ENCODE measurements at places on chromosomes 16 and 17.

GRCh38 chr16:50967827-50968612 lies 183.1 kb downstream of the SALL1 start:
- no peak for DNase-seq

GRCh38 chr16:84314814-84315213 lies 20.1 kb downstream of the WFDC1 start:
- DNase-seq: no peak

DNA sequence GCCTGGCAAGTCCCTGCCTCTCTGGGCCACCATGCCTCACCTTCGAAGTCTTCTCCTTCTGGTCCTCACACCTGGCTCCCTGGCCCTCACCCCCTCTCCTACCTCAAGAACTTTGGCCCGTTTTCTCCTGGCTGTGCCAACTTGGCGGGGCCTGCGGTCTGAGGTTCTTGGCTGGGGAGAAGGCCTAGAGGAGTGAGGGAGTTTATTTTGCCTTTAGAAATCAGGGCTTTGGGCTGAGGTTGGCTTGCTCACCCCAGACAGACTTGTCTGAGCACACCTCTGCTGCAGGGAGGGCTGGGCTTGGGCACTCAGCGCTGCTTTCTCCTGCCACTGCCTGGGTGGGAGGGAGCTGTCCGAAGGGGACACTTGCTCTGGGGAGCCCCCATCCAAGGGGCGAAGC lies 23.3 kb upstream of the TAC4 start:
- no peak for DNase-seq

- no peak for DNase-seq
Observed at GRCh38 chr17:82786427-82786826, 34.6 kb downstream of the TBCD start.

DNA sequence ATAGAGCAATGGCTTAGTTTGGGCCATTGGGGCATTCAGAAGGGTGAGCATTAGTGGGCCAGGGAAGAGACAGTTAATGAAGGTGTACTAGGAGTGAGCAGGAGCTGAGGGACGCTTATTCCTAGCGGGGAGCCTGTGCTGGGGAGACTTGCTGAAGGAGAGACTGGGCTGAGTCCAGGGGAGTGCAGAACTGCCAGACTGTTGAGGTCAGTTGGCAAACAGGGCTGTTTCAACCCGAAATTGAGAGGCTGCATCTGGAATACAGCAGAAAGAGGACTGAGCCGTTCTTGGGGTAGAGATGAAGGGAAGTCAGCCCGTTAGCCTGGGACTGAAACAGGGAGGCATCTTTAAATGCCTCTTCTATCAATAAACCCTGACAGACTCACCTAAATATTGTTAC lies 33.2 kb downstream of the MAP2K6 start:
- no peak for DNase-seq

DNA sequence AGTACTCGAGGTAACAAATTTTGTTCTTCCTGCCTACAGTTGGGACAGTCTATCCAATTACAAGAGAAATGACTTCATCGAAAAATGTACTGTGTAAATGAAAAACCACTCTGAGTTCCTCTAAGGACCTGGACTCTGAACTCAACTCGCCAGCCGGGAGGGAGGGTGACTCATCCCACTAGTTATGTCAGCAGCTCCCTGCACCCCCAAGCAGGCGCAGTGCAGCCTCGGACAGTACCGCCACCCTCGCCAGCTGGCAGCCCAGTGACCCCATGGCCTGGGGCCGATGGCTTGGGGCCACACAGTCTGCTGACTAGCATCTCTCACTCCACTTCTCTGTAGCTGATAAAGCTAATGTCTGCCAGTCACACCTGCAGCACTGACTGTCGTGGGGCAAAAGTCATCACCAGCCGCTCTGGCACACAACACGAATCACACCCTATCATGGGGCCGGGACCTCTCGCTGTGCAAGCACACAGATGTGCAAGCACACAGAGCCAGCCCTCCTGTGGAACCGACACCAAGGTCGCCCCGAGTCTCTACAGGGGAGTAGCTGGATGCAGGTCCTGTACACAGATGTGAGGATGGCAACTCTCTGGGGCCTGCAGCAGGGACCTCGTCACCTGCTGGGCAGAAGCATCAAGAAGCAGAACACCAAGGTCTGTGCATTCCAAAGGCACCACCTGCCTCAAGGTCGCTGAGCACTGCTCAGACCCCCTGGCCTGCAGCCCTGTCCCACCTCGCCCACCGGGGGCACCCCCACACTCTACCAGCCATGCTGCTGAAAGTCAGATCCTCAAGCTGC lies 5.7 kb downstream of the CSNK1D start:
- DNase-seq: peak; percentile 64

DNA sequence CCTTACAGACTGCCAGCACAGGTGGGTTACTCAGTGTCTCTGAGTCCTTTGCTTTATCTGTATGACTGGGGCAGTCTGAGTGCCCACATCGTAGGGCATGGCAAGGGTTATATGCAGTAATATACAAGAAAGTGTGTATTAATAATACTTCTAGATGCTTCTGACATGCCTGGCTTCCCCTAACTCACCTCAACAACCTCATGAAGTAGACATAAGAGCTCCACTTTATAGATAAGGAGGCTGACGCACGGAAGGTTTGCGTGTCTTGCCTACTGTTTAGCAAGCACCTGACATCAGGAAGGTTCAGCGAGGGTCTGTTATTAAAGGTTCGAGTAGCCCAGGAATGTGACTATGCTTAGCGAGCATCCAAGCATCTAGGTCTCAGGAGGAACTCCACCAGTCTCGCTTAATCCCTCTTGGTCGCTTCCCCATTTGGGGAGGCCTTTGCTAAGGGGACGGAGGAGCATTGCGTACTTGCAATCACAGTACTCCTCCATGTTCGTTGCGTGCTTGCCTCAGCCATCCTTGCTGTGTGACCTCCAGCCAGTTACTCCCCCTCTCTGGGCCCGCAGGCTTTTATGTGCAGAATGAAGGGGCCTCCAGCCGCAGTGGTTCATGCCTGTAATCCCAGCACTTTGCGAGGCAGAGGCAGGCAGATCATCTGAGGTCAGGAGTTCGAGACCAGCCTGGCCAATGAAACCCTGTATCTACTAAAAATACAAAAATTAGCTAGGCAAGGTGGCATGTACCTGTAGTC lies 1.6 kb downstream of the KCNG4 start:
- DNase-seq: no peak

DNA sequence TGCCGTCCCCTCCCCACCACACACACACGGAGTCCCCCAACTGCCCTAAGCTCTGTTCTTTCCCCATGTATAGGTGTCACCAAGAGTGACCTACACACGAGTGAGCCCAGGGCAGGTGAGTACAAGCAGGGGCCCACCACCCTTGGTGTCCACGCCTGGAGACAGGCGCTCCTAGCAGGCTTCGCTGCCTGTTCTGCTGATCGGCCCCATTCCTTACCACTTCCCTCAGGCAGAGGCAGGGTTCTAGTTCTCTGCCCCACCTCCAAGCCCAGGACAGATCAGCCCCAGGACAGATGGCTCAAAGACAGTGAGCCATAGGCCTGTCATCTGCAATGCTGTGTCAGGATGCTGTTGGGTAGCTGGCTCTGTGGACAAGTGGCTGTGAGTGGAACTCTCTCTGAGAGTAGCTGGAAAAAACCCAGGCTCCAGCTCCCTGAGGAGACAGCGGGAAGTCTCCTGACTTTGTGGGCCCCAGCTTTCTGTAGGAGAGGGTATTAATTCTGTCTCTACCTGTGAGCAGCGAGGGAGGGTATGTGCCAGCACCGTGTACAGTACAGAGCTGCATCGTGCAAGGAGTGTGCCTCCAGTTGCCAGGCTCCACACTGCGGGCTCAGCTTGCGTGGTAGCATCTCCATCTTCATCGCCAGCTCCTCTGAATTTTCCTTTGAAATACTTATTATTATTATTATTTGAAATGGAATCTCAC lies 897 bp downstream of the TP53I13 start:
- no peak for DNase-seq

GRCh38 chr17:66675991-66676371 lies 158.9 kb upstream of the CACNG5 start:
- DNase-seq: no peak

DNA sequence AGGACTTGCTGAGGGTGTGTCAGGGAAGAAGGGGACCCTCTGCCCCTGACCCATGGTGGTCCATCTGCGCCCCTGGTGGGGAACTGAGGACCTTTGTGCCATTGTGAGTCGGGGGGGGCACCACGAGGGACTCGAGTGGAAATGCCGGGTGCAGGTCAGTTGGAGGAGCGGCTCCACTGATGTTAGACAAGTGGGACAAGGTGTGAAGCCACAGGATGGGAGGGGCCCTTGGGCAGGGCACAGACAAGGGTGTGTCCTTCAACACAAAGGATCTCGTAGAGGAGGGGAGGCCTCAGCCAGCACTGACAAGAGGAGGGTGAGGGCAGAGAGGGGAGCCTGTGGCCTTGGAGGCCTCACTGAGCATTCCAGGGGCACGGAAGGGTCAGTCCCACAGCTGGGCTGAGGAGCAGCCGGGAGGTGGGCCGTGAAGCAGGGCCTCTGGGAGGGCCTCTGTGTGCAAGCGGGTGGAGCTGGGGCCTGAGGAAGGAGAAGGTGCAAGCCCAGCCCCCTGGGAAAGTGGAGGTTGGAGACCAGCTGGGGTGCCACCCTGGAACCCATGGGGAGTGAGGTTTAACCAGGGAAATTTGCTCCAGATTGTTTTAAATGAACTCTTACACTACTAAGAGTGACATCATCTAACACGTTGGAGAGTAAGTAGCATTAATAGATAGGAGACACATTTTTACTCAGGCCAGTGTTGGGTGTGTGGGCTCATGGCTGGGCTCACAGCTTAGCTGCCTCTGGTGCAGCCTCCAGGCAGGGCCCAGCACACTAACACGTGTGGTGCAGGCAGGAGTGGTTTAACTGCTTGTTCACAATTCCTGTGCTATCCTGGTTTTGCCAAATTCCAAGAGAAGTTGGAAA lies 27.9 kb downstream of the NARF start:
- no peak for DNase-seq

DNA sequence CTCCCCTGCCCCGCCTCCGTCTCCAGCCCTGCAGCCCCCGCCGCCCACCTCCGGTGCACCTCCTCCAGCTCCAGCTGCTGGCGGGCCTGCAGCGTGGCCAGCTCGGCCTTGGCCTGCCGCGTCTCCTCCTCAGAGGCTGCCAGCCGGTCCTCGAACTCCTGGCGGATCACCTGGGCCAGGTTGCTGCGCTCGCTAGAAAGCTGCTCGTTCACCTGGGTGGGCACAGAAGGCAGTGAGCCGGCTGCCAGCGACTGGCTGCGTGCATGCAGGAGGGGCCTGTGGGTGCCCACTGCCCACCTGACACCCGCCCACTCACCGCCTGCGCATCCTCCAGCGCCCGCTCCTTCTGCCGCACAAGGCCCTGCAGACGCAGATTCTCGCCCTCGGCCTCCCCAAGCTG lies 24.6 kb upstream of the AATK start:
- no peak for DNase-seq

GRCh38 chr17:72488555-72489271 lies 367.9 kb downstream of the SOX9 start:
- no peak for DNase-seq

DNA sequence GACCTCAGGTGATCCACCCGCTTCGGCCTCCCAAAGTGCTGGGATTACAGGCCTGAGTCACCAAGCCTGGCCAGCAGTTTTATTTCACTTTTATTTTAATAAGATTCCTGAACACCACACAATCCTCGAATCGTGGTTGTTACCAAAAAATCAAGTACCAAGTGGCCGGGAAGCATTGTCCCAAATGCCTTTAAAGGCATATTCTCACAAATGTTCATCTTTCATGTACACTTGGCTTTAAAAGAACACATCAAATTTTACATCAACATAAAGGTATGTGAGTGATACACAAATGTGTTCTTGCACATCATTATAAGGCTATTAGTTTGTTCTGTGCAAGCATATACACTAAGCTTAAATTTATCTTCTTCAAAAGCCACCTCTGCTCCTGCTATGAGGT lies 8.1 kb upstream of the MYH11 start:
- no peak for DNase-seq

DNA sequence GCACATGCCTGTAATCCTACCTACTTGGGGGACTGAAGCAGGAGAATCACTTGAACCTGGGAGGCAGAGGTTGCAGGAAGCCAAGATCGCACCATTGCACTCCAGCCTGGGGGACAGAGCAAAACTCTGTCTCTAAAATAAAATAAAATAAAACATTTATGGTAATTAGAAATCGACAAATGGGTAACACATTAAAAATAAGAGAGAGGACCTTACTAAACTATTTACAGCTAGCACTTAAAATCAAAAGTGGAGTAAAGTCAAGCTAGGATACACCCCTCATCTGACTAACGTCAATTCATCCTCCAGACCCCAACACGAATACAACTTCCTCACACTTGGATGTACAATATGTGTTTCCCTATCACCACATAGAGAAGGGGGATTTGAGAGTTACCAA lies 27.8 kb upstream of the RHOT1 start:
- no peak for DNase-seq

DNA sequence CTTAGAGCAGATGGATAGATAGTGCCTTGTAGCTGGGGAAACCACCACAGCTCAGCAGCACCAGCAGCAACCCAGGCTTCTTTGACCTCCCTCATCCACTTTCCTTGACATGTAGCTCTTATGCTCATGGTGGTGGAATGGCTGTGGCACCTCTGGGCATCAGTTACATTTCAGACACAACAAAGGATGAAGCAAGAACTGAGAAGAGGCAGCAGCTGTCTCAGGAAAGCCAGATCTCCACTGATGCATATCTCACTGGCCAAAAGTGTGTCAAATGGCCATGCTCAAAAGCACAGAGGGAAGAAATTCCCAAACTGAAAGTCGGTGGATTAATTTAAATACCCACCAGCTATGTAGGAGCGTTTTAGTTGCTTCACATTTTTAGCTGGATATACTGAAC lies 671.4 kb upstream of the SALL1 start:
- DNase-seq: no peak

GRCh38 chr17:57530508-57530907 lies 214.6 kb downstream of the CCDC182 start:
- no peak for DNase-seq

GRCh38 chr17:1625053-1625452 lies 3.6 kb downstream of the SLC43A2 start:
- DNase-seq: no peak

DNA sequence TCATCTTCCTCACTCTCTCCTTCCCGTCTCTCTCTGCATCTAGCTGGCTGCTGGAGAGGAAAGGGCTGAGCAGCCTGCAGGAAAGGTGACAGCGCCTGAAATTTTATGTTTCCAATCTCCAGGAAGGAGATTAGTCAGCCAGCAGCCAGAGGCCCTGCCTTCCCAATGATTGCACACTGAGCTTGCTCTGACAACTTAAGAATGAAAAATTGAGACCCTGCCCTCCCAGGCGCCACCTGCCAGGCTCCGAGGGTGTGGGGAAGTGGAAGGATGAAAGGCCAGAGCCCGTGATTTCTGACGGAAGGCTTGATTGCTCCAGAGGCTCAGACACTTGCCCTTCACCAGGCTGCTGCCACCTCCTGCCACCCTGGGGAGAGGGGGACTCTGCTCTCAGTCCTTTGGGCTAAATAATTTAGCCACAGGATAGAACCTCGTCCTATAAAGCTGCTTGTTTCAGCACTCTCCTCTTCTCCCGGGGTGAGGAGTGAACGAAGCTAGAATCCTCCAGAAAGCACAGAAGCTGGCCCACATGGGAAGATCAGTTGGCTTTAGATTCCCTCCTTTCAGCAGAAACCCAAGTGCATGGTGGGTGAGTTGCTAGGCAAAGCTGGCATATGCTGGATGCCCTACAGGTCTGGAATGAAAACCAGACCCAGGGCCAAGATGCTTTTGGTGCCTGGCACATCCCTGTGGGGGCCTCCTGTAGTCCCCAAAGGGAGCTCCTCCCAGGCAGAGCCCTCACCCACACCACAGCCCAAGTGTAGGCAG lies 33.5 kb downstream of the GRIN2C start:
- DNase-seq: no peak

- DNase-seq: no peak
Observed at GRCh38 chr17:58325976-58326468, 2.6 kb downstream of the TSPOAP1 start.

GRCh38 chr16:72936408-72936807 lies 111.5 kb downstream of the ZFHX3 start:
- no peak for DNase-seq
